Activated T-helper 17 cell treated with anti-CD3 and anti-CD28 coated beads, Interleukin-2, amount 50 U/mL, for 72 hours (primary cell): ENCODE measurements at places on chromosomes 12 and 14. TPM values are rescaled to one million over a fixed set of nuclear protein-coding genes. Genes with fewer than 3 reads are reported as not detected.

GRCh38 chr14:88269806-88270420 lies 53.2 kb downstream of the KCNK10 start:
- H3K27me3 ChIP-seq = peaks cover 40% of the 10 kb centered on the region
- no peak for ATAC-seq
- H3K4me1 ChIP-seq = no peaks in the 10 kb centered on the region
- no peak overlapping the region for H3K4me3 ChIP-seq
- no peaks in the 10 kb centered on the region for H3K36me3 ChIP-seq

DNA sequence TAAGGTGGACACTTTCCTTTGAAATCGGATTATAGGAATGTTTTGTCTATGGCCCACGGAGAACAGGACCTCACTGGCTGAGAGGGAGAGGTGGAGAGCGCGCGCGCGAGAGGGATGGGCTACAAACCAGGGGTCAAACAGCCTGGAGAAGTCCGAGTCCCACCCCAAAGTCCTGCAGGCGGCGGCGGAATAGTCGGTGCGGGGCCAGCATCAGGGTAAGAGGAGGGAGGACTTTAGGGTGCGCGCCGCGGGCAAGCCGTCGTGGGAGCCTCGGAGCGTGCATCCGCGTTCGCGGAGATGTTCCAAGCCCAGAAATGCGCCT lies 3.3 kb upstream of the HOXC8 start:
- H3K27ac ChIP-seq = no peak overlapping the region
- ATAC-seq = no peak
- peaks cover 4% of the 10 kb centered on the region for H3K4me1 ChIP-seq
- no peaks in the 10 kb centered on the region for H3K36me3 ChIP-seq
- peak overlapping the region; percentile 65 for H3K4me3 ChIP-seq

- peaks cover 56% of the 10 kb centered on the region for H3K27me3 ChIP-seq
- H3K27ac ChIP-seq = peak within 1 kb of the TSS; percentile 87
- peaks cover 25% of the 10 kb centered on the region for H3K4me1 ChIP-seq
- H3K36me3 ChIP-seq = peaks cover 6% of the 10 kb centered on the region
- H3K4me3 ChIP-seq = peak within 1 kb of the TSS; percentile 92
These were observed at the start of gene BCAT1 for GRCh38 chr12:24948757-24949722. Gene BCAT1, minus strand, starts transcription at chr12:24949101. Its CDS starts 169 bp downstream, at chr12:24948932.

SCNN1A gene
- total RNA-seq = 1.6 TPM

DNA sequence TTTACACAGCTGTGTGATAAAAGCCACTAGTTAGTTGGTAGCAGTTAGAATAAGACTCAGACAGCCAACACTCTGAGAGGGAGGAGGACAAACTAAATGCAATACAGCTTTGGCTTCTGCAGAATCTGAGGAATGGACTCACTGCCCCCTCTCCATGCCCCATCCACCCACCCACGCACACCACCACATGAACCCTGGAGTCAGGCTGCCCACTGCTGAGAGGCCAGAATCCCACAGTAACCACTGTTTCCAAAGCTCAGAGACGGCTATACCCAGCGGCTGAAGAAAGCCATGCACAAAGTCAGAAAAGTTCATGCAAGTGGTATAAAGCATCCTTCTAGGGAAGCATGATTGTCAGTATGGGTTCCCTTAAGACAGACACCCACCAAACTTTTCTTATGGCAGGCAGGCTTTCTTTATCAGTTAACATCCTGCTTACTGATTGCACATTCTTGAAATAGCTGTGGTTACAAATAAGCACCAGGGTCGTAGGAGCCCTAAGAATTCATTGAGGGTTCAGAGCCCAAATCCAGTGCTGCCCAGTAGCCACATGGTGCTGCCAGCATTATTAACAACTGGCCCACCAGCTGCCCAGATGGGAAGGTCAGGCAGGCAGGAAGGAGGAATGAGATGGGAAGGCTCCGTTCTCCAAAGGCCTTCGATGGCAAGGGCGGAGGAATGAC lies 61.5 kb downstream of the NT5DC3 start:
- peaks cover 4% of the 10 kb centered on the region for H3K4me1 ChIP-seq
- H3K27ac ChIP-seq = no peak overlapping the region
- no peak overlapping the region for H3K4me3 ChIP-seq
- peaks cover 72% of the 10 kb centered on the region for H3K36me3 ChIP-seq

KRT4 gene
- not detected for total RNA-seq

GRCh38 chr12:115791331-115791730 lies 486.2 kb downstream of the MED13L start:
- H3K27me3 ChIP-seq = peaks cover 11% of the 10 kb centered on the region
- no peaks in the 10 kb centered on the region for H3K36me3 ChIP-seq
- no peaks in the 10 kb centered on the region for H3K4me1 ChIP-seq
- H3K4me3 ChIP-seq = no peak overlapping the region

- no peaks in the 10 kb centered on the region for H3K4me1 ChIP-seq
- H3K27me3 ChIP-seq = no peaks in the 10 kb centered on the region
- H3K27ac ChIP-seq = no peak overlapping the region
These were observed 51.0 kb downstream of the EGLN3 start for GRCh38 chr14:33899723-33900341.

- H3K27ac ChIP-seq = no peak overlapping the region
- H3K4me3 ChIP-seq = no peak overlapping the region
- no peaks in the 10 kb centered on the region for H3K27me3 ChIP-seq
- peaks cover 8% of the 10 kb centered on the region for H3K4me1 ChIP-seq
- ATAC-seq = peak; percentile 79
These were observed 14.9 kb downstream of the C2CD5 start for GRCh38 chr12:22529281-22530060.

TOGARAM1 gene
- total RNA-seq = 5.0 TPM

DNA sequence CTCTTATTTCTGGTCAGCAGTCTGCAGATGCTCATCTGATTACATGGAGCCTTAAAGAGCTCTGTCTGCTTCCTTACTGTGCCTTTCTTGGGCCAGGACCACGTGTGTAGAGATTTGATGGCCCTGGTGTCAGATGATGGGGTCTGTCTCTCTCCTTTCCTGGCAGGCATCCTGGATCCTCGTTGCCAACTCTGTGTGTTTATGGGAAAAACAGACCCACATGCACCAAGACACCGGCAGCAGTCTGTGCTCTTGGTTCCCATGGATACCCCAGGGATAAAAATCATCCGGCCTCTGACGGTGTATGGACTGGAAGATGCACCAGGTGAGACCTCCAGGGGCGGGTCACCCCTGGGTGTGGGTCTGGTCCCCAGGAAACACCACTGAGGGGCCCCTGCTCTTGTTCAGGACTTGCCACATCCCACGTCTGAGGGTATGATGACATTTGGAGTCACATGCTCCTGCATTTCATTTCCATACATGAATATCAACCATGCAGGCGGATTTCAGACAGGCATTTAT lies 18.5 kb upstream of the ALDH2 start:
- peaks cover 65% of the 10 kb centered on the region for H3K36me3 ChIP-seq
- ATAC-seq = no peak
- H3K4me1 ChIP-seq = no peaks in the 10 kb centered on the region
- no peak overlapping the region for H3K27ac ChIP-seq
- no peak overlapping the region for H3K4me3 ChIP-seq

ZNF891 gene
- total RNA-seq = 1.4 TPM

- H3K4me1 ChIP-seq = no peaks in the 10 kb centered on the region
- H3K27me3 ChIP-seq = no peaks in the 10 kb centered on the region
- ATAC-seq = no peak
- H3K36me3 ChIP-seq = no peaks in the 10 kb centered on the region
- no peak overlapping the region for H3K27ac ChIP-seq
These were observed 658.2 kb upstream of the FLRT2 start for GRCh38 chr14:84871734-84872133.

DNA sequence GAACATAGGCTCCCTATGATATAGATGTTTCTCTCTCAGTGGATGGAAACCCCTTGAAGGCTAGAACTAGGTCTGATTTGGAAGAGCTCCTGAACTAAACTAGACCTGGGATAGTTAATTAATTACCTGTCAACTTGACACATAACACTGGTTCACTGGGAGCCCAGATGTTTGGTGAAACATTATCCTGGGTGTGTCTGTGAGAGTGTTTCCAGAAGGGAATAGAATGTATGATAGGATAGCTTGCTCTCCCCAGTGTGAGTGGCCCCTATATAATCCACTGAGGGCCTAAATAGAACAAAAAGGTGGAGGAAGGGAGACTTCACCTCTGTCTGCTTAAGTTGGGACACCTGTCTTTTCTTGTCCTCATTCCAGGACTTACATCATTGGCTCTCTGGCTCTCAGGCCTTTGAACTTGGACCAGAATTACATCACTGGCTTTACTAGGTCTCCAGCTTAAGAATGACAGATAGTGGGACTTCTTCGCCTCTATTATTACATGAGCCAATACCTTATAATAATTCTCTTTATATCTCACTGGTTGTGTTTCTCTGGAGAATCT lies 194.1 kb downstream of the KTN1 start:
- no peaks in the 10 kb centered on the region for H3K36me3 ChIP-seq
- no peaks in the 10 kb centered on the region for H3K4me1 ChIP-seq
- ATAC-seq = no peak
- no peak overlapping the region for H3K27ac ChIP-seq
- H3K27me3 ChIP-seq = no peaks in the 10 kb centered on the region

DNA sequence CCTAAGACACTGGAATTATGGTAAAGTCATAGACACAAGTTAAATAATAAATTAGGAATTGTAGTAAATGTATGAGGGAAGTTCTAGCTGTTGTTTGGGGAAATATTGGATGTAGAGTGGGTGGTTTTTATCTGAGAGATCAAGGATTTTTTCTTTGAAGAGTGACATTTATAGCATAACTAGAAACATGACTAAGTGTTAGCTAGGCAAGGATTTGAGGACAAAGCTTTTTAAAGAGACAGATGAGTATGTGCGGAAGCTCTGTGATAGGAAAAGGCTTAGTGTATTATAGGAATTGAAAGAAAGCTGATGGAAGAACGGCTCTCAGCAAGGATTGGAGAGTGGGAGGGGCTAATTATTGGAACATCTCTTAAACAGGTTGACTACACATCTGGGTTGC lies 24.5 kb downstream of the PDZRN4 start:
- H3K27me3 ChIP-seq = peaks cover 4% of the 10 kb centered on the region
- H3K27ac ChIP-seq = no peak overlapping the region
- H3K4me1 ChIP-seq = no peaks in the 10 kb centered on the region
- no peak overlapping the region for H3K4me3 ChIP-seq

- H3K4me3 ChIP-seq = no peak overlapping the region
- H3K27me3 ChIP-seq = peaks cover 40% of the 10 kb centered on the region
- ATAC-seq = no peak
- H3K27ac ChIP-seq = no peak overlapping the region
- no peaks in the 10 kb centered on the region for H3K4me1 ChIP-seq
- no peaks in the 10 kb centered on the region for H3K36me3 ChIP-seq
These were observed 30.7 kb downstream of the ADGRD1 start for GRCh38 chr12:130984183-130985058.

DNA sequence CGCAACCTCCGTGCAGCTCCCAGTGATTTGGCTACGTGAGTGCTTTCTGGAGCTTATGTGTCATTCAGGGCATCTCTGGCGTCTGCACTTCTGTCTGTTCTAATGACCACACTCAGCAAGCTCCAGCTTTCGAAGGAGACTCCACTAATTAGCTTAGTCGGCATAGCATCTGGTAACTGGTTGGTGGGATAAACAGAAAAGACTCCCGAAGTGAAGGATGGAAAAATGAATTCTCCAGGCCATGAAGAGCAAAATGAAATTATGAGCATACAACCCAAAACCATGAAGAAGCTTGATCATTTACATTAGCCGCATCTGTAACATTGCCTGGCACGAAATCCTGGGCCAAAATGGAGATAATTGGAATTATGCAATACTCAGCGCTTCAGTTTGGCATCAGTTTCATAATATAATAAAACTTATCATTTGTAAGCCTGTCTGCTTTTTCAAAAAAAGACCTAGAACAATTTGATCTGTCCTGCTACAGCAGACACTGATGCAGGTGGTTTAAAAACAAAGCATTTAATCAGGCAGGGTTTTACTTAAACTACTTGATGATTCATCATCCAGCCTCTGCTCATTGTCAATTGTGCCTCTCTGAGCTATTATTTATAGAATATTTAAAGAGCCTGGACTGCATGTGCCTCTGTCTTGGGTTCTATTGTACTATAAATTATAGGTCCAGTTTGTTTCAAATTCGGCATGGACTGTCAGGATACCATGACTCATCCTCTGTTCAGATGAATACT lies 87.4 kb downstream of the SYT1 start:
- no peaks in the 10 kb centered on the region for H3K4me1 ChIP-seq
- no peaks in the 10 kb centered on the region for H3K36me3 ChIP-seq
- no peaks in the 10 kb centered on the region for H3K27me3 ChIP-seq
- no peak overlapping the region for H3K4me3 ChIP-seq
- H3K27ac ChIP-seq = no peak overlapping the region
- ATAC-seq = no peak

LPAR5 gene
- total RNA-seq = 3.1 TPM

AKAP5 gene
- total RNA-seq = 1.0 TPM

IL26 gene
- 8.0 TPM for total RNA-seq

GRCh38 chr12:56596815-56597214 lies 33.3 kb downstream of the BAZ2A start:
- no peaks in the 10 kb centered on the region for H3K4me1 ChIP-seq
- peaks cover 66% of the 10 kb centered on the region for H3K36me3 ChIP-seq
- no peak for ATAC-seq

PARP2 gene
- total RNA-seq = 35.2 TPM

GRCh38 chr12:30269496-30269895 lies 426.2 kb downstream of the IPO8 start:
- H3K27me3 ChIP-seq = no peaks in the 10 kb centered on the region
- no peak overlapping the region for H3K4me3 ChIP-seq
- H3K36me3 ChIP-seq = no peaks in the 10 kb centered on the region
- H3K27ac ChIP-seq = no peak overlapping the region
- no peak for ATAC-seq

DNA sequence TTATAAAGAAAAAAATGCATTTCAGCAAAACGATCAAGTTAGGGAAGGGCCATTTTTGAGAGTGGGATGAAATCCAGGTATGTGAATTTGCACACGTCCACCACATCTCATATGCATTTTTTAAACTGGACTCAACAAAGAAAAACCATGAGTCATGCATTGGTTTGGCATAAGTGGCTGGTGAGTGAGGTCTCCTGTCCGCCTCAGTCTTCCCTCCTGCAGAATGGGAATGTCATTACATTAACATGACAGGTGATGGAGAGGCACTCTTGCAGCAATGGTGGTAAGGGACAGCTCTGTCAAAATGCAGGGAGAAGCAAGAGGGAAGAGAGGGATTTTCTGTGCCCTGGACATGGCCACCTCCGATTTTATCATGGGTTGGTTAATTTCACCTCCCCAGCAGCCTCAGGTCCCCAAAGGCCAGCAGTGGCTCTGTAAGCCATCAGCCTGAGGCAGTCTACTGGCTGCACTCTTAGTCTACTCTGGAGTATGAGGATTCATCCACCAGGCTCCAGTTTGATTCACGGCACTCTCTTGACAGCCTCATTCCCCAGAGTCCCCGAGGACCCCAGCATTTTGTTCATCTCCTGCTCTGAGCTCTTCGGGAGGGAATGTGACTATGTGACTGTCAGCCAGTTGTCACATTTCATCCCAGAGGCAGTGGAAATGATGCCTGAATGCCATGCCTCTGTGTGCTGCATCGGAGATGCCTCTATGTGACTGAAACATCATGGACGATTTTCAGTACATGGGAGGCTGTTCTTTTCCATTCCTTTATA lies 17.1 kb upstream of the PWP1 start:
- peaks cover under 1% of the 10 kb centered on the region for H3K4me1 ChIP-seq
- peaks cover 14% of the 10 kb centered on the region for H3K27me3 ChIP-seq
- no peak overlapping the region for H3K4me3 ChIP-seq
- no peaks in the 10 kb centered on the region for H3K36me3 ChIP-seq
- no peak overlapping the region for H3K27ac ChIP-seq

KRT78 gene
- total RNA-seq = not detected
